ENCODE measurements at places on chromosomes 1 and 21. TPM values are rescaled to one million over a fixed set of nuclear protein-coding genes. Genes with fewer than 3 reads are reported as not detected.

- no peak for DNase-seq
These were observed 288.3 kb downstream of the PTPRC start for GRCh38 chr1:198927129-198927528.

The CLCA1 gene
- total RNA-seq, result not detected

The PI4KB gene
- 55.3 TPM for total RNA-seq

- DNase-seq, result no peak
These were observed 19.2 kb downstream of the PAX7 start for GRCh38 chr1:18649693-18650370.

DNA sequence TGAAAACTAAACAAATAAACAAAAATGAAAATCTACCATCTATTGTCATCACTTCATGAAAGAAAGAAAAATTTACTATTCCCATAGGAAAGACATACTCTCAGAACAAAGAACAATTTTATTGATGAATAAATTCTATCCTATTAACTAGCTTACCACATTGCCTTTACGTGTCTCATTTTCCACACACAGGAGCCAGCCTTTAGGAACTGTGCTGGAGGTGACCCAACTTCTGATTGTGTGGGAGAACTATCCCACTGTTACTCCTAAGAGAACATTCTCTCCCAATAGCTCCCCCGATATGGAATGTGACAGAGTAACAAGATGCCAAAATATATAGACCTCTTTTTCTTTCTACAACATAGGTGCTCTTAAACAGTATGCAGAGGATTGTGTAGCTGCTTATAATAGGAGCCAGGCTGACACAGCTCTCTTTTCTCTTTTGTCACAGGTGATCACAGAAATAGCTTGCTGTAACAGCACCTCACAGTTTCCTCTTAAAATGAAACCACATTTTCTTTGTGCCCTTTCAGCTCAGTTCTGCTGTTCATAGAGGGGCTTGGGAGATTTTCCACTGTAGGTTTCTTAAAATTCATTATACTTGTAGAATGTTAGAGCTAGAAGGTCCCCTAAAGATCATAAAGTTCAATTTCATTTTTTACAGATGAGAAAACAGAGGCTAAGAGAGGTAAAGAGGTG, 35.5 kb downstream of the C21orf91 start:
- DNase-seq, result no peak

The B3GALT5 gene
- 0.89 TPM for total RNA-seq

DNA sequence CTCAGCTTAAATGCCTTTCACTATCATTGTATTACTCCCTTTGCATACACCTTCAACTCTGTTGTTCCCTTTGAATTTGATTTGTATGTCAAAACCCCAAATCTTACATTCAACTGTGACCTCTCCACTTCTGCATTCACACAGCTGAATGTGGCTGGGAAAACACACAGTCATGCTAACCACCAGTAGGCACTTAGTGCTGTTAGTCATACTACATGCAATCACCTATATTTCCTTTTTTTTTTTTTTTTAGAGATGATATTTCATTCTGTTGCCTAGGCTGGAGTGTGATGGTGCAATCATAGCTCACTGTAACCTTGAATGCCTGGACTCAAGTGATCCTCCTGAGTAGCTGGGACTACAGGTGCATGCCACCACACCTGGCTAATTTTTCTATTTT, 16.2 kb downstream of the BTBD8 start:
- DNase-seq, result no peak

Data from lower leg skin (tissue), 4 donors.